Liver (tissue), 10 donors: ENCODE measurements at places on chromosomes 12 and 14.

GRCh38 chr14:72688990-72689671 is 204.8 kb downstream of the DPF3 start:
- DNase-seq: peak; percentile 42

DNA sequence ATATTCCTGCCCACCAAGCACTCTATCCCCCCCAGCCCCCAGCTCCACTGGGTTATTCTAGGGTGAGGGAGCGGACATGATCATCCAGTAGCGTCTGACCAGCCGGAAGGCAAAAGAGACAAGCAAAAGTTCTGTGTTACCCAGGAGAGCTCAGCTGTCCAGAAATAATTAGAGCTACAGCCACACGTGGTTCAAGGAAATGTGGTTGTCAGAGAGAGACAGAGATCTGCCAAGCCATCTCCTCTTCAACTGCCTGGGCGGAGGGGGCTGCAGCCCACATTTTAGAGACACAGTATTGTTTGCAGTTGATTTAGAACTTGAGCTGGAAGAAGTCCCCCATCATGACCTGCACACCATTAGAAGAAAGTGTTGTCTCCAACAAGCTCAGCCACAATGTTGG is 30.4 kb downstream of the DAO start:
- no peak for DNase-seq

DNA sequence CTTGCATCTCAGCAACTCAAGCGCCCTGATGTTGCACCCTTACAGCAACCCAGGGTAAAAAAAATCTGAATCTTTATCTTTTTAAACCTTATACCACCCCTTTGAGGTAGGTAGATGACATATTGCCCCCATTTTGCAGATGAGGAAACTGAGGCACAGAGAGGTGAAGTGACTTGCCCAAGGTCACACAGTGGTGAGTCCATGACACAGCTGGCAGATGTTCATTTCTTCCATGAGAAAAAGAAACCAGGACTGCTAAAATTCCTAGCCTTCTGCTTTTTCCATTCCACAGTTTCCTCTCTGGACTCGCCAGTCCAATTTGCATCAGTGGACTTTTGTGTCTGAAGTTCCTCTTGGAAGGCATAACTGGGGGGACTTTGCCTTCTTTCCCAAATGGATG is 79.3 kb downstream of the IGF1 start:
- DNase-seq: no peak

DNA sequence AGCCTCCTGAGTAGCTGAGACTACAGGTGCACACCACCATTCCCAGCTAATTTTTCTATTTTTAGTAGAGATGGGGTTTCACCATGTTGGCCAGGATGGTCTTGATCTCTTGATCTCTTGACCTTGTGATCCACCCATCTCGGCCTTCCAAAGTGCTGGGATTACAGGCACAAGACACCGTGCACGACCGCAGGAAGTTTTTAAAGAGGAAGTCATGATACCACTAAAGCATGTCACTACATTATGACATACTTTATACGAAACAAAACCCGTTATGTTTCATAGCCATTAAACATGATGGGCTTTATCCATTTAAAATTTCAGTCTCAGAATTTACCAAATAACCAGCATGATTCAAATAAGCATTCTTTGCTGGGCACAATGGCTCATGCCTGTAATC is 83.8 kb upstream of the DUSP6 start:
- no peak for DNase-seq

DNA sequence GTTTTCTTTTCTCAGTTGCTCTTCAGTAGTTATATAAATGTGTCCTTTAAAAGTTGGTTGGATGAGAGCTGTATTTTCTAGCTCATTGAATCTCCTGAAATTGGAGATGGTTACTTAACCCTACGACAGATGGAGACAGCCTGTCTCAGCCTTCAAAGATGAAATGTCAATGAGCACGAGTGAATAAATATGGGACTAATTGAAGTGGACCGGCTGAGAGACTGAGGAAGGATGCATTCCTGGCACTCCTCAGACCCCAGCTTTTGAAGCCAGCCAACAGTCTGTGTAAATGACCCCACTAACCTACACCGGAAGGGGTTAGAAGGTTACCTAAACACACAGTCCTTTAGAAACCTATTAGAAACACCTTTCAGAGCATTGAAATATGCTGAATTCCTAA is 46.6 kb downstream of the PDZRN4 start:
- DNase-seq: no peak

GRCh38 chr12:34405286-34406227 is 383.3 kb downstream of the ALG10 start:
- peak; percentile 20 for DNase-seq

DNA sequence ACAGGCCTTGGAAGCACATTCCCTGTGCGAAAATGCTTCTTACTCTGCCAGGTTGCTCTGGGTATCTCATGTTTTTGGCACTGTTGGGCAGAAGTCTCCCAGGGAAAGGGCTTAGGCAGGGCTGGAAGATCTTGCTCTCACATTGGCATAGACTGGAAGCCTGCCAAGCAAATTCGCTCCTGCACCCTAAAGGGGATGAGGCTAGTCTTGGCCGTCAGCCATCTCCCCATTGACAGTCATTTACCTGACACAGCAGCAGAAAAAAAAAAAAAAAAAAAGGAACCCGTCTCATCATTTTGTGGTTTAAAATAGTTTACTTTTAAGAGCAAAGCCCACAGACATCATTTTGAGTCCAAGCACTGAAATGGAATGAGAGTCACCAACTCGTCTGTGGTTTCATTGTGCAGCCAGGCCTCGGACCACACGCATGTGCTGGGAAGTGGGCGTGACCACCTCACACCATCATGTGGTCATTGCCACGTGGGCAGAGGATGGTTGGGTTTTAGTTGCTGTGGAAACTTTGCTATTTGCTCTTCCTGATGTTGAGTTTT is 84.8 kb downstream of the NRXN3 start:
- no peak for DNase-seq

DNA sequence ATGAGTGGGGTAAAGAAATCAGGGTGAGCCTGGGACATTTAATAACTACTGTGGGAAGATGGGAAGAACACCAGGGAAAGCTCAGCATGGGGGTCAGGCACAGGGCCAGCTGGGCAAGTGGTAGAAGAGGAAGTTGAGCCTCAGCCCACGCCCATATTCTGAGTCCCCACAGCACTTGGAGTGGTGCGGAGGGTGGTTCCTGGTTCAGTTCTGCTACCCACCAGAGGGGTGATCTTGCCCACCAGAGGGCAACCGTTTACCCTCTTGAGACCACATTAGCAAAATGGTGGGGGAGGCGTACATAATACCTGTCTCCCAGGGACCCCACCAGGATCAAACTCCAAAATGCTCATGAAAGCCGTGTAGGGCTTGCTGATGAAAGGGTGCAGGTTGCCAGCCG is 16.8 kb upstream of the ANKRD33 start:
- DNase-seq: no peak

DNA sequence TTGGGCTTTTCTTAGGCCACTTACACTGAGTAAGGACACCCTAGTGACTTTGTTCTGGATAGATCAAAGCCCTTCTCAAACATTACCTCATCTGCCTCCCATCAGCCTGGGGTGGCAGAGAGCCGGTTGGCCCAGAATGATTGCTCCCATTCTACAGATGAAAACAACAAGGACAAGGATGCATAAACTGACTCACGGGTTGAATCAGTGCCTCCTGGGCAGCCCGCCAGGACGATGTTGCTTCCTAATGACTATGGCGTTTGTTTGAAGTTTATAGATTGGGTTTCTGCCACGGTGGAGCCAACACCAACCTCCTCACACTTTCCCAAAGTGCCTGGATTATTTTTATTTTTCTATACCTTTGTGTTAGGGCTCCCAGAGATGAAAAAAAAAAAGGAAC is 3.6 kb upstream of the VRK1 start:
- DNase-seq: no peak

DNA sequence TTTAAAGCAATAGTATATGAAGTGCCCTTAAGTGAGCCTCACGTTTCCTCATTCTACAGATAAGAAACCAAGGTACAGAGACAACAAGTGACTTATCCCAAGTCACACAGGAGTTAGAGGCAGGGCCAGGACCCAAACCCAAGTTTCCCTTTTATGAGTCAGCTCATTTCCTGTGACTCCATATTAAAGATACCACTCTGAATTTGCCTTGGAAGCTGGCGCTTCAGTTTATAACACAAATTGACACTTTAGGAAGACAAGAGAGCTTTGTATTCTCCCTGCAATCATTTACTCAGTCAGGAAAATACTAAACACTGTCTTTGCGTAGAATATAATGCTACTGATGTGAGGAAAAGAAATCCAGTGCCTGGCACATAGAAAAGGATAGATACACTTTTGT is 43.2 kb downstream of the MYBPC1 start:
- no peak for DNase-seq
